ENCODE measurements at places on chromosomes 1 and 21.
A peak's percentile ranks its signal among the peaks of the same experiment; 100 is the strongest.

- DNase-seq, result no peak
These were observed 67.6 kb downstream of the CASZ1 start for GRCh38 chr1:10728595-10729410.

DNA sequence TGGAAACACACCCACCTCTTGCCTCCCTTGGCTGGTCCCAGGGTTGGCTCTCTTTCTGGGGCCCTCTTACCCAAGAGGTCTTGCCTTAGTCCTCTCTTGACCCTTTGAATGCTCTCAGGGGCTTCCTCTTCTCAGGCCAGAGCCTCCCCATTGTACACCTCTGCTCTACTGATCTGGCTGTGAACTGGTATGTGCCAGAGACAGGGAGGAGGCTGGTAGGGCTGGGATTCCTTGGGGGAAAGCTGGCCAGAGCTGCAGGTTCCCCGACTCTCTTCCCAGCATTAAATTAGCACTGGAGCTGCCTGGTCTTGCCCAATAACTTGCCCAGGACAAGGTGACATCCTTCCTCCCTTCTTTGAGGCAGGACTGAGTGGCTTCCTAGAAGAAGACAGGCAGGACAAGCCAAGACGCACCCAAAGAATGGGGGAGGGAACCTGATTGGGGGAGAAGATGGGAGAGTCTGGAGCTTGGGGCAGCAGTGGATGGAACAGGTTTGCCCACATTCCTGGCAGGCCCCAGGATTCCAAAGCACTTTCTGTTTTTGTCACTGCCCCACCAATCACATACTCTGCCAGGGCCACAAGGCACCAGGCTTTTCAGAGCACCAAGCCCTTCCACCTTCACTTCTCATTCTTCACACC lies 37.2 kb upstream of the CITED4 start:
- DNase-seq, result no peak

DNA sequence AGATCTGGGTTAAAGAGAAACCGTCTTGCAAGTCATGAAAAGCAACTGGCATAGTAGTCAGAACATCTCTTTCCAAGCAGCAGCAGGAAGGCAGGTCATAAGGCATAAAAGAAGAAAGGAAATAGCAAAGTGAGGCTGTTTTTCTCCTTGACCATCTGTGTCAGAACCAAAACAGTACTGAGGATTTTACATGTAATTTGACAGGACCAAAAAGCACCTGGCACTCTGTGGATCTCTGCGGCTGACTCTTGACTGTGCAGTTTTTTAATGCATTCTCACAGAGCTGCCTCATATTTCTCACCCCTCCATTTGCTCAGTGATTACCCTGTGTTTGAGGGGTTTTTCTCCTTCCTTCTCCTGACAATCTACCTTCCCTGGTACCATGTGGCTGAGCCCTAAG lies 17.7 kb downstream of the TBX15 start:
- DNase-seq, result no peak

DNA sequence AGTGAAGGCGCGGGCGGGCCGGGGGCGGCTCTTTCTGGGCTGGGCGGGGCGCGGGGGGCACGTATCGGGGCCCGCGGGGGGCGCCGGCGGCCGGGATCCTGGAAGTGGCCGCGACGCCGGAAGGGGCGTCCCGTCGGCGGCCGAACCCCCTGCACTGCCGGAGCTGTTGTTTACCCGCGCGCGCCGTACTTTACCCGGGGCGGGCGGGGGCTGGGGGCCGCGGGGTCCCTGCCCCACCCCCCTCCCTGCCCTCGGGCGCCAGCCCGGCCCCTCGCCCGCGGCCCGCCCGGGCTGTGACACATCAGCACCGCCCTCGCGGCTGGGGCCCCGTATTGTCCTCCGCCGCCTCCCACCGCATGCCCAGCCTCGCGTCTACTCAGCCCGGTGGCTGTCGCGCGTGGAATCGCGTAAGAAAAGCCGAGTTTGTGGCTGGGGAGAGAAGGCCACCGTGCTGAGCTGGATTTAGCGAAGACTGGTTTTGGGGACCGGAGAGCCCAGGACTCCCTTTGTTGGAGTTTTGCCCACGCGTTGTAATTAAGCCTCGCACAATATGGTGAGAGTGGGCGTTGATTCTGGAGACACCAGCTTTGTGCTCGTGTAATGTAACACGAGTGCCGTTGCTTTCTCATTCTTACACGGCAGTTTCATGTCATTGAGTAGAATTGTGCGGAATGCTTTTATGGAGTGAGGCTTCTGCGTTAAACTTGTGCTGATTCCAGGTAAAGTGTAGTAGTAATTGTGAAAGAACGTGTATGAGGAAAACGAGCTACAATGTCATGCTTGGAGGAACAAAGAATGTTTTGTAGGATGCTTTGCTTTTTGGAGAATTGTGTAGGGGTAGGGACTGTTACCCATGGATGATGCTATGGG lies 559 bp downstream of the BACH1 start:
- peak; percentile 68 for DNase-seq

- DNase-seq, result no peak
These were observed 113.1 kb downstream of the SLC45A1 start for GRCh38 chr1:8431019-8431418.

DNA sequence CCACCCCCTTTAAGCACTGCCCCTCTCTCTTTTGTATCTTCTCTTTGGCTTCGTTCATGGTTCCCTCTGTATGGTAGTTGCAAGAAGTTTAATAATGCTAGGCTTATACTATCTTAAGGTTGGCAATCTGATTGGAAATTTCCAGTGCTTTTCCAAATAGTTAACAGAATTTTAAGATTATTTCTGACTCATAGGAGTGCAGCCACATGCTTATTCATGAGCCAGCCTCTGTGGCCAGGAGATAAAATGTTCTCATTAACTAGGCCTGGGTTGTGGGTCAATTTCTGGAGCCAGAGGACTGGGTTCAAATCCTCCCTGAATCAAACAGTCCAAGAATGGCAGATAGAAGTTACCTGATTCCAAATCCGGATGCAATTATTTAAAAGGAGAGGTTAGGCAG lies 103.1 kb downstream of the ATP6V1G3 start:
- DNase-seq, result no peak

- DNase-seq, result no peak
These were observed 184.3 kb upstream of the CACYBP start for GRCh38 chr1:174815474-174815908.

DNA sequence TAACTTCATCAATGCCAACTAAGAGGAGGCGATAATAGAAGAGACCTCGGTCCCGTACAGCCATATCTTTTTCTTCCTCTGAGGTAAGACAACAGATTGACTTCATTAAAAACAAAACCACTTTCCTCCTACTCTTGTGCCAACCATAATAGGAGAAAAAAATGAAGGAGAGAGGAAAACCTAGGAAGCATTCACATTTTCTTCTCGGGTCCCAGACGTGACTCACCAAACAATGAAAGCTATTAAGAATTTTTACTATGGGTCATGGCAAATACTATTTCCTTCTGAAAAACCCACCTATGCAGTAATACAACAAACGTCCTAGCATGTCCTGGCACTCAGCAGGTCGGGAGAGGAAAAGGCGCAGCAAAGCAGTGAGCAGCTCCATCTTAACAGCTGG lies 8.6 kb upstream of the BCL2L15 start:
- no peak for DNase-seq

DNA sequence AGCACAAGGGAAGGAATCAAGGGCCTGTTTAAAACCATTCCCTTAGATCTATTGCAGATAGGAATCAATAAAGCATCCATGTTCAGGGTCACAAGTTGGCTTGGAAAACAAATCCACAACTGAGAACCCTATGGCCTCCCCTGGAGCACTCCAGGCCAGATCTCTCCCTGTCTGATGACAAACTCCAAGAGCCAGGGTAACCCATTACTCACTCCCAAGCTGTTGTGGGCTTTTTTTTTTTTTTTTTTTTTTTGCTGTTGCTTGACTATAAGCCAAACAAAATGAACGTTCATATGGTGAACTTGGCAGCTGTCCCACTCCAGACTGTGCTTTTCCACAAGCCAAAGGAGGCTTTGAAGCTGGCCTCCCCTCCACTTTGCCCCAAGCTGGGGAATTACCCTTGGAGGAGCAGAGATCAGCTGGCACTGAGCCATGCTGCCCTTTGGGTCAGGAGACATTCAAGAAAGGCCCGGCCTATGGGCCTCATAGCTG lies 35.7 kb upstream of the VAV3 start:
- peak; percentile 26 for DNase-seq

DNA sequence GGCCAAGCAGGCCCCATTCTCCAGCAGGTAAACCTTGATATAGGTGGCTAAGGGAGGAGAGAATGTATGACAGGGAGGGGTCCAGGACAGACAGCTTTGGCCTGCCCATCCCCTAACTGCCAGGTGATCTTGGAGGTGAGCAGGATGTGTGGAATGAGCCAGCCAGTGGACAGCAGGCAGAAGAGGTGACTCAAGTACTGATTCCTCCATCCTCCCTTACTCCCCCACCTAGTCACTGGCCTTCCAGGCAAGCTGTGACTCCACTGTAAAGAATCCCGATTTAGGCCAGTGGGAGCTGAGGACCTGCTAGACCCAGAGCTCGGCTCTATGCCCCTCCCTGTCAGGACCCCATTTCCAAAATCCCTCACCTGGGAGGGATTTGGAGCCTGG lies 36.6 kb downstream of the RIMS3 start:
- no peak for DNase-seq

Data from ovary (tissue), 10 donors.